ENCODE measurements at places on chromosomes 1 and 21.

- DNase-seq: no peak
Measured at GRCh38 chr21:25916226-25916625, 181.5 kb downstream of the GABPA start.

DNA sequence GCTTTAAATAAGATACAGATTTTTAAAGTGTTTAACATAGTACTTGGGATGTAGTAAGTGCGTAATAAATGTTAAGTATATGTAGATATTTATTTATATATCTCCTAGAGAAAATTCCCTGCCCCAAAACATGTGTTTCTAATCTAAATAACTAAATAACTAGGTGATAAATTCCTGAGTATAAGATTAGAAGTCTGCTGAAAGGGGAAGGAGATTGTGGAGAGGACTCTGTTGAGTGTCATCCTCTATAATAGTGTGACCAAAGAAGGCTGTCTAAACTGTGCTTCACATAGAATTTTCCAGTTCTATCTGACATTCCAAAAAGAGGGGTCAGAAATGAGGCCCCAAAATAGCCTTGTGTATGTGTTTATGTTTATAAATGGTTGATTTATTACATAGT, 590.5 kb upstream of the ADAMTS5 start:
- no peak for DNase-seq

DNA sequence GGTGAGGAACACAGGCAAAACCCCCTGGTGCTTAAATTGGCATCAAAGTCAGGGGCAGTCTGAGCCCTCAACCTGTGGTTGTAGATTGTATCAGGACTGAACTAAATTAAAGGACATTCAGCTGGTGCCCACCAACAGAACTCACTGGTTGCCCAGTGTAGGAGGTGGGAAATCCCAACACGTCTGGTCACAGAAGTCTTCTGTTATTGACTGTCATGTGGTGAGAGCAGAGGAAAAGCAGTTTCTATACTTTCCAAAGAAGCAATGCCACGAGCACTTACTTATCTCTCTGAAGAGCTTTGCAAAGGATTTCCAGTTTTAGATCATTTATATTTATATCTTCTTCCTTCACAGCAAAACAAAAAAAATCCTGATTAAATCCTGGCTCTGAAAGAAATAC, 15.0 kb upstream of the ACTA1 start:
- DNase-seq: no peak

GRCh38 chr1:241964550-241965282, 7.1 kb downstream of the BECN2 start:
- peak; percentile 18 for DNase-seq

GRCh38 chr1:153519242-153519641, 16.5 kb downstream of the S100A6 start:
- DNase-seq: no peak

GRCh38 chr1:35567947-35568558, 5.1 kb upstream of the TFAP2E start:
- no peak for DNase-seq

DNA sequence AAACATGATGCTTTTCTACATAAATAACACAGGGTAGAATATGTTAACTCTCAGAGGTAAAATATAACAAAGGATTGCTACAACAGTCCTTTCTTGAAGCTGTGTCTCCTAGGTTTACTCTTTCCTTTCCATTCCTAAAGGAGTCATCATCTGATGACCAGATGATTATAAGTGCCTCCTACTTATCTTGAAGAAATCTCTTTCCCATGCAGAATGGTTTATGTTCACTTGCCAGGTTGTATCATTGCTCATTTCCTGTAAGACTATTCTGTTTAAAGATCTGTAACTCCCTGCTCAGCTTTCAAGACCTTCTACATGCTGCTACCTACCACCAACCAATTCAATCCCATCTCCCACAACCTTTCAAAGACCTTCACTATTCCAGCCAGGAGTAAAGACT, 51.5 kb upstream of the PTCH2 start:
- no peak for DNase-seq

DNA sequence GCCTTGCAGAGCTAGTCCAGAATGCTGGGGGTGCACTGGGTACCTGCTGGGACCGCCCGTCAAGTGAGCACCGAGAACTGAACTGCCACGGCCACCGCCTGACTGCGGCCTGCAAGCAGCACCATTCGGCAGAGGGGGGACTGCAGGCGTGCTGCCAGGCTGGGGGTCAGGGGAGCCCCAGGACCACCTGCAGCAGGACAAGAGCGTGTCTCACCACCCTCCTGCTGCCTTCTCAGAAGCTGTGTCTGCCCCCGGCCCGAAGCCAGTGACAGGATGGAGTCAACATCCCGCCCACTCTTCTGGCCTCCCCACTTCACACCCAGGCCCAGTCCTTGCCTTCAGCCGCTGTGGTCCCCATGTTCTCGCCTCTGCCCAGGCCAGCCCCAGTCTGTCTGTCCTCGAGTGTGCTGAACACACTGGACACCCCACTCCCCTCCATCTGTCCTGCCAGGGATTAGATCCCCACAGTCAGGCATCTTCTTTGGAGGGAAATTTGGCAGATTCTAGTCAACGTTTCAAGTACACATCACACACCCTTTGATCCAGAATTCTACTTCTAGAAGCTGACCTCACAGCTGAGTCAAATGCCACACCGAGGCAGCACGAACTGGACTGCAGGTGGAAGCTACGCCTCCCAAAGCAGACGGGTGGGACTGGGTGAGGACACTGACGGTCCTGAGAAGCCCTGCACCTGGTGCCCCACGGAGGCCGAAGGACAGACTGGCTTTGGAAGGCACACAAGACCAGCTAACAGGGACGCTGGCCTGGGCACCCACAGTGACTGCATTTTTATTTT, 26.0 kb downstream of the PTTG1IP start:
- no peak for DNase-seq

GRCh38 chr1:208829595-208829994, 585.4 kb upstream of the PLXNA2 start:
- DNase-seq: no peak

DNA sequence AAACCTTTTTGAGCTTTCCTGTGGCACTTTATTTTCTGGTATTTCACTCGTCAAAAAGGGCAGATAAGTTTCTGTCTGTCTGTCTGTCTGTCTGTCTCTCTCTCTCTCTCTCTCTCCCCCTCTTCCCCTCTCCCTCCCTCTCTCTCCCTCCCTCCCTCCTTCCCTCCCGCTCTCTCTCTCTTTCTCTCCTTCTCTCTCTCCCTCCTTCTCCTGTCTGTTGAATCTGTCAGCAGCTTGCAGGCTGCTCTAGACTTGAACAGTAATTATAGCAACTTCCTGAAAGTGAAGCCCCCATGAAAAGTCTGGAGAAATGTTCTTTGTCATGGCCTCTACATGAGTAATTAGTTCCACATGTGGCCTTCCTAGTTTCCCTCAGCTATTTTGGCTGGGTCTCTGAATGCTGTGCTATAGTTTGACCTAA, 275.2 kb upstream of the C1orf105 start:
- no peak for DNase-seq

GRCh38 chr1:65266476-65266875, 42.9 kb upstream of the DNAJC6 start:
- DNase-seq: no peak

All from CD4-positive, alpha-beta T cell treated with Interleukin-15 for 1 hour (primary cell).